ENCODE measurements at places on chromosomes 2 and 18.

- DNase-seq = peak; percentile 9
Observed at GRCh38 chr18:5145168-5145825, 51.8 kb downstream of the AKAIN1 start.

DNA sequence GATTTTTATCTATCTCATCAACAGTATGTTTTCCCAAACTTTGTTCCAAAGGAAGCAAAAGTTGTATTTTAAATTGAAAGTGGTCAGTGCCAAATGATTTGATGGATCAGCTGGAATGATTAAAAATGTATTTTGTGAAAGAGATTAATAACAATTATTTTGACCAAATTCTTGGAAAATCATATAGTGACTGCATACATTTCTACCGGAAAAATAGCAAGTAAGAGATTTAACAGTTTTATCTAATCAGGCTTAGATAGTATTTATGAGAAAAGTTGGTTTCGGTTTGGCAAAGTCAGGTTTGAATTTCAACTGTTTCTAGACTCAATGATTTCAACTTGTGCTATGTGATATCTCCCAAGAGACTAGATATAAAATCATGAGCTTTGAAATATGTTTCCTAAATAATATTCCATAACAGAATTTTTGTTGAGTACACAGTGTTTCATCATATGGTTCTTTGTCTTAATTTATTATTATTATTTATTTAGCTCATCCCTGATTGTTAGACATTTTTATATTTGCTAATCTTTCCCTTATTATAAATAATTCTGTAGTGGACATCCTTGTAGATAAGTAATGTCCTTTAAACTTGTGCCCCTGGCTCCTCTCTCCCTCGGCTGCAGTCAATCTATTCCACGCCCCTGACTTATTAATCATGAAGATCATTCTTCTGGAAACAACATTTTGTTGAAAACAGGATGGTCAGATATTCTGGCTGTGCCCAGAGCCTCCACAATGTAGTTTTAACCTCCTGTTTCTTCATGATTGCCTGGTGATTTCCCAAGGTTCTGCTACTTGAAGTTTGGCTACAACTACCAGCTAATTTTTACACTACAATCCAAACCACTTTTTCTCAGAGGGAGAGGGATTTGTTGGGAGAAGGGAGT is 520.7 kb upstream of the TCF4 start:
- DNase-seq = peak; percentile 48

GRCh38 chr2:102801858-102802699 is 40.2 kb downstream of the TMEM182 start:
- DNase-seq = peak; percentile 25

GRCh38 chr18:51009072-51009471 is 20.9 kb upstream of the SMAD4 start:
- peak; percentile 20 for DNase-seq

- DNase-seq = no peak
Observed at GRCh38 chr2:164922134-164922533, 33.2 kb downstream of the SLC38A11 start.

- DNase-seq = no peak
Observed at GRCh38 chr18:51134721-51135120, 62.8 kb downstream of the MEX3C start.

DNA sequence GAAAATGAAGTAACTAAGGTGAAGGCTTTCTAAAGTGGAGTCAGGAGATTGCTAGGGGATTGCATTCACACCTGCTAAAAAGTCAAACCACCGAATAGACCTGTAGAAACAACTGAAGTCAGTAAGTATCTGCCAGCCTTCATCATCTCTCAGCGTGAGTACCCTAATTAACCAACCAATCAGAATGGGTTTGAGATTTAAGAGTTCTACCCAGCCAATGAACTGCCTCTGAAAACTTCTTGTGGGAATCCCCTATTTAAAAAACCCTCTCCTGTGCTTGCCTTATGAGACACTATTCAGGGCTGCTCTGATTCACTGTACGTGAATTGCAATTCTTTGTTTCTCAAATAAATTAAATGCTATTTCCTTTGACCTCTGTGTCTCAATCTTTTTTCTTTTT is 3.4 kb upstream of the FAM161A start:
- no peak for DNase-seq

GRCh38 chr18:26450989-26451682 is 97.2 kb downstream of the KCTD1 start:
- DNase-seq = no peak

- no peak for DNase-seq
Observed at GRCh38 chr2:147468349-147468748, 376.5 kb upstream of the ACVR2A start.

GRCh38 chr2:3075991-3076340 is 301.7 kb downstream of the EIPR1 start:
- no peak for DNase-seq

DNA sequence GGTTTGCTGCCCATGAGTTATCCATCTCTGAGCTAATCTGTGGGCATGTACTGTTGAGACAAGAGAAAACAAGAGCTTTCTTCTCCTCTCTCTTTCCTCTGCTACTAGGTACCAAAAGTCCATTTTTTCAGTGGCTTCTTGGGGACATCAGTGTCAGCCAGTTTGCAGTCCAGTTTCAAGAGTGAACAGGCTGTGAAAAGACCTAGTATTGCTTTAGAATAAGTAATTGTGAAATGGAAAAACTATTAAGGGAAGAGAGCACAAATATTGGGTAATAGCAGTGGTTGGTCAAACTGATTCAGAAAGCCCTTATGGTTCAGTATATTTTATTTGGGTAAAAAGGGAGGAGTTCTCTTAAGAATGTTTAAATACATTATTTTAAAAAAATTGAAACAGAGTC is 33.0 kb upstream of the MEP1B start:
- no peak for DNase-seq

DNA sequence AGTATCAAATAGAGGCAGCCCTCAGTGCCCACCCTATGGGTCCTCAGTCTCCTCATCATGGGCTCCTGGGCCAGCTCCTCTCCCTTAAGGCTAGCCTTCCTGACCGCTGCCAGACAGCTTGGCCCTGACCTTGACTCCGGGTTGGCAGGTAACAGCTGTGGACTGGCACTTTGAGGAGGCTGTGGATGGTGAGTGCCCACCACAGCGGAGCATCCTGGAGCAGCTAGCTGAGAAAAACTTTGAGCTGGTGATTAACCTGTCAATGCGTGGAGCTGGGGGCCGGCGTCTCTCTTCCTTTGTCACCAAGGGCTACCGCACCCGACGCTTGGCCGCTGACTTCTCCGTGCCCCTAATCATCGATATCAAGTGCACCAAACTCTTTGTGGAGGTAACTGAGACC is 19.0 kb downstream of the CAD start:
- no peak for DNase-seq

- peak; percentile 58 for DNase-seq
Observed at GRCh38 chr2:231181860-231182512, 16.4 kb upstream of the ARMC9 start.

Measured in muscle of leg (tissue), 16 donors.